ENCODE measurements at places on chromosomes 4 and X.

DNA sequence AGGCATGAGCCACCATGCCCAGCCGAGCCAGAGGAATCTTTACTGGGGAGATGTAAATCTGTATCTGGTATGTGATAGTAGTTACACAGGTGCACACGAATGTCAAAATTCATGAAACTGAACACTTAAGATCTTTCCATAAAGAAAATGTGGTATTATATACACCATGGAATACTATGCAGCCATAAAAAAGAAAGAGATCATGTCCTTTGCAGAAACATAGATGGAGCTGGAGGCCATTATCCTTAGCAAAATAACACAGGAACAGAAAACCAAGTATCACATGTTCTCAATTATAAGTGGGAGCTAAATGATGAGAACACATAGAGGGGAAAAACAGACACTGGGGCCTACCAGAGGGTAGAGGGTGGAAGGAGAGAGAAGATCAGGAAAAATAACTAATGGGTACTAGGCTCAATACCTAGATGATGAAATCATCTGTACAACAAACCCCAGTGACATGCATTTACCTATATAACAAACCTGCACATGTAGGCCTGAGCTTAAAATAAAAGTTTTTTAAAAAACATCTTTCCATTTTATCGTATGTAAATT is 7.8 kb downstream of the TMEM156 start:
- no peak for DNase-seq

- DNase-seq = no peak
These were observed 31.2 kb downstream of the LRBA start for GRCh38 chr4:150983851-150984250.

- DNase-seq = no peak
These were observed 490.4 kb downstream of the CENPC start for GRCh38 chr4:67054896-67055295.

DNA sequence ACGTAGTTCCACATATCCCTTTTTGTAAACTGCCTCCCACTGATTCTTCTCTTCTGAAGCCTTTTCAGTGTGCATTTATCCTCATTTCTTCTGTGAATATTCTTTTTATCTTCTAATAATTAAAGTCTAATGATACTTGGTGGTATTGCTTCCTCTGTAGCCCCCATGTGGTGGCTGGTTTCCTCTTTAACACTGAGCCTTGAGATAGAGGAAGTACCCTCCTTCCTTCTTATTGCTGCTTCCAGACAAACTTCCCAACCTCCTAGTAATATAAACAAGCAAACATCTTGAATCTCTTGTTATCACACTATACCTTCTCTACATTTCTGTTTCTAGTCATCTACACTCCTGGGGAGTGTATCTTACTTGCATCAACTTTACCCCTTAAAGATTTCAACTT is 310.5 kb upstream of the GIMD1 start:
- no peak for DNase-seq

DNA sequence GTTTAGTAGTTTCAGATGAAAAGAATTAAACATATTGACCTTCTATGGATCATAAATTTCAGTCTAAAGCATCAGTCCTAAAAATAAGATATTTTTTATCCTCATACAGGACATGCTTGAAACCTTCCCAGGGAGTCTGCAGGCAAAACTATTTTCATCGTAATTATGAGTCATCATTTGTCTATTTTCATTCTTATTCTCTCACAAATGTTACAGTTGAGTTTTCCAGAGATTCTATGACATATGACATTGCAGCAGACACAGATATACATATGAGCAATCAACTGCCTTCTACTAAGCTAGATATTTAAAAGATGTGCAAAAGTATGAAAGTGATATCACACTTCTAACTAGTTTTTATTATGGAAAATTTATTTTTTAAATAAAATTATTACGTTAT is 398.0 kb downstream of the MAGEB5 start:
- no peak for DNase-seq

- DNase-seq = no peak
These were observed 118.3 kb downstream of the KCNIP4 start for GRCh38 chr4:21830272-21830671.

- DNase-seq = no peak
These were observed 320.5 kb upstream of the IGFBP7 start for GRCh38 chr4:57430726-57431125.

Data from hematopoietic multipotent progenitor cell treated with erythropoietin and hydrocortisone succinate and interleukin-3 and kit ligand, for 17 days (in vitro differentiated cells).